Uterus (tissue), 4 donors: ENCODE measurements at places on chromosomes 16 and 17.

DNA sequence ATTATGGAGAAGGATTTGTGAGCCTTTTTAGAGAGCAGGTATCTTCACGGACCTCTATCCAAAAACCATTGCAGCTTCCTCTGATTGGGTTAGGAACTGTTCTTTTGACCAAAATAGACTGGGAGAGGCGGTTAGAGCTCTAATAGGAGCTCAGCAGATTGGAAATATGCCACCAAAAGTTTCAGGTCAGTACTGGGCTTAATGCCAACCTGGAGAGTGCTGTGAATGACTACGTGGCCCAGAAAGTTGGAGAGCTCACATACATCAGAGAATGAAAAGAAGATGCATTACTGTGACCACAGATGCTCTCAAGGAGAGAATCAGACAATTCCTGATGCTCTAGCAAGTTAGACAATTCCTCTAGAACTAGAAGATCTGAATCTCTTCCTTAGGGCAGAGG is 86.5 kb downstream of the ABCA8 start:
- DNase-seq: no peak

GRCh38 chr16:89422527-89422904 is 67.8 kb downstream of the ANKRD11 start:
- no peak for DNase-seq

GRCh38 chr16:88083582-88083981 is 132.3 kb downstream of the BANP start:
- no peak for DNase-seq

DNA sequence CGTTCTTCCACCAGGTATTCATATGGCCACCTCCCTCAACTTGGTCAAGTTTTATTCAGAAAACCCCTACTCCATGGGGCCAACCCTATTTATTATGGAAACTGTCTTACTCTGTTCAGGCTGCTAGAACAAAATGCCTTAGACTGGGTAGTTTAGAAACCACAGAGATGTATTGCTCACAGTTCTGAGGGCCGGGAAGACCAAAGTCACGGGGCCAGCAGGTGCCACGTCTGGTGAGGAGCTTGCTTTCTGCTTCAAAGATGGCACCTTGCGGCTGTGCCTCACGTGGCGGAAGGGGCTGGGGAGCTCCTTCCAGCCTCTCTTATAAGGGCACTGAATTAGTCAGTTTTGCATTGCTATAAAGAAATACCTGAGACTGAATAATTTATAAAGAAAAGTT is 74.3 kb downstream of the AXIN2 start:
- DNase-seq: no peak

DNA sequence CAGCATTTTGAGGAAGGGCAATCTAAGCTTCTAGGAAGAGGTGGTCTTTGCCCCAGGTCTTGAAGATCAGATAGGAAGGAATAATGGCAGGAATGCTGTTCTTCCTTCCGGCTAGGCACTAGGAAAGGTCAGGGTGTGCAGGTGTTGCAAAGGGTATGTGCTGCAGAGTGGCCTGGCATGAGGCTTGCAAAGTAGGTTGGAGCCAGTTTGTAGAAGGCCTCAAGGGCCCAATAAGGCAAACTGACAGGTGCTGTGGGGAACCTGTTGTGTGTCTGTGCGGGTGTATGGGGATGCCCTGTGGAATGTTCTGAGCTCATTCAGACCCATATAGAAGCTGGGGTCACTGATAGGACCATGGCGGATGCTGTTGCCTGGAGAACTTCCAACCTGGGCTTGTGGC is 12.7 kb downstream of the MSI2 start:
- no peak for DNase-seq

DNA sequence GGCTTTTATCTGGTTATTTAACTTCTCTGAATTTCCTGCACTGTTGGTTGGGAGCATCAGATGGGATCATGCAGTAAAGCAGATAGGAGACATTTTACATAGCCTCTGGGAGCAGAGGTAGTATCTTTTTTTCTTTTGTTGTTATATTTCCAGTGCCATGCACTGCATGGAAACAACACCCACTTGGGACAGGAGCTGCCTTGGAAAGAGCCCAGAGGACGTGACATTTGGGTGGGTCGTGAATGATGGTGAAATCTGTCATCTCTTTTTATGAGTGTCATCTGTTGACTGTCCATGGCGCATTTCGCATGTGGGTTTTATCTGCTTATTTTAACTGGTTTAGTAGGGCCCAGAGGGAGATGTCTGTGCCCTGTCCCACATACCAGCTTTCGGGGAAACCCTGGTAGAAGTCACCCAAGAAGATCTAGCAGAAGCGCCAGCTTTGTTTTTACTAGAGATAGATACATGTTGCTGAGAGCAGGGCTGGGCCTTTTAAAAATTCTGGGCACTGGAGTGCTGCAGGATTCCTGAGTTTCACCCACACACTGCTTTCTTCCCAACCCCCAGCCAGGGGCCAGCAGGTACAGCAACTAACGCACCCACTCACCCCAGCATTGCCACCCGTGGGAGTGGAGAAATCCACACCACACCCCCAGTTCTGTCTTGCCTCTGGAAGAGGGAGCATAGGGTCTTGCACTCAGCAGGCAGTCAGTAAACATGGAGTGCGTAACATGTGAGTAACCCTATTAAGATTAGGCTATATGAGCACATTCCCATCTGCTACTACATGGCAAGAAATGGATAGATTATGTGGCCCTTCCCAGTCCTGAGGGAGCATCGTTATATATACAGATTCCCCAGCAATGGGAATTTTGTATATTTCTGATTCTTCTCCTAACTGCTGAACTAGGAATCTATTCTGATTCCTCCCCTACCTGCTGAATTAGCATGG is 8.4 kb upstream of the TERF2 start:
- DNase-seq: no peak

DNA sequence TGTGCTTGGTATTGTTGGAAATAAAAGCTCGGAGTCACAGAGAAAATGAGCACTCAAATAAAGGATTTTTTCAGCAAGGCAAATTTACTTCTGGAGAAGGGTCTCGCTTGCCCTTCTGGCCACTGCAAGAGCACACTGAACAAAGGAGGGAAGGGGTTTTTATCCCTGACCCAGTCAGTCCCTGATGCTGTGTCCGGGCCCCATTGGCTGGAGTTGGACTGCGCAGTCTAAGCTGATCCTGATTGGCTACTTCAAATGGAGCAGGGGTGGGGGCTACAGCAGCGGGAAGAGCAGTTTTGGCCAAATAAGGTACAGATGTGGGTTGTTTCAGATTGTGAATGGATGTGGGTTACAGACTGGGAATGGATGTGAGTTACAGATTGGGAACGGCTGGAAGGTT is 4.3 kb upstream of the NLRP1 start:
- DNase-seq: no peak

DNA sequence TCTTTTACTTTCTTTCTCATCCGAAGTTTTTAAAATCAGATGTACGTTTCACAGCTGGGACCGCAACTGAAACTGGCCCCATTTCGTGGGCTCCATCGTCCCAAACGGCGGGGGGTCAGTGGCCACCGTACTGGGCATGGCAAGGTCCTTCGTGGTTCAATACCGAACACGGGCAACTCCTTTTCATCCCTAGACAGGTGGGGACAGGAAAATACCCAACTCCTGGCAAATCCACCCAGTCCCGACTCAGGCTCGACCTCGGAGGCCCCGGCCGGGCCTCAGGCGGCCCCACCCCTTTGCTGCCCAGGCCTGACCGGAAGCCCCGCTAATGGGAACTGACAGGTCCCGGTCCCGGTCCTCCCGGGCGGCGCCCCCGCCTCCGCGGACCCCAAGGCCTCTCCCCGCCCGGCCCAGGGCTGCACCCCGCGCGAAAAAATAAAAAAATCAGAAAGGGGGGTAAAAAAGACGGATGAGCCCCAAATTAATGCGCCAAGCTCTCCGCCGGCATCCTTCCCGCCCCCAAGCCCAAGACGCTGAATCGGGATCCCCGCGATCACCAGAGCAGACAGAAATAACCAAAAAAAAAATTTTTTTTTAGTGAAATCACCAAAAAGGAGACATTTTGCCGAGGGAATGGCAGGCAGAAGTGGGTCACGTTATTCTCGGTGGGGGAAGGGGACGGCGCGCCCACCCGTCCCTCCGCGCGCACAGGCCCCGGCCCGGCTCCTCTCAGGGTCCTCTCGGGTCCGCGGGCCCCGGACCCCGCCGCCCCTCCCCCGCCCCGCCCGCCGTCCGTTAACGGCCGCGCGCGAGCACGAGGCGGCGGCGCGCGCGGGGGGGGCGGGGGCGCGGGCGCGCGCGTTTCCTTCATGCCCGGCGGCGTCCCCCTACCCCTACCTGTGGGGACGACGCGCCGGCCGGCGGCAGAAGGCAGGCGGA is 562 bp downstream of the ZC3H7A start:
- DNase-seq: peak; percentile 64

DNA sequence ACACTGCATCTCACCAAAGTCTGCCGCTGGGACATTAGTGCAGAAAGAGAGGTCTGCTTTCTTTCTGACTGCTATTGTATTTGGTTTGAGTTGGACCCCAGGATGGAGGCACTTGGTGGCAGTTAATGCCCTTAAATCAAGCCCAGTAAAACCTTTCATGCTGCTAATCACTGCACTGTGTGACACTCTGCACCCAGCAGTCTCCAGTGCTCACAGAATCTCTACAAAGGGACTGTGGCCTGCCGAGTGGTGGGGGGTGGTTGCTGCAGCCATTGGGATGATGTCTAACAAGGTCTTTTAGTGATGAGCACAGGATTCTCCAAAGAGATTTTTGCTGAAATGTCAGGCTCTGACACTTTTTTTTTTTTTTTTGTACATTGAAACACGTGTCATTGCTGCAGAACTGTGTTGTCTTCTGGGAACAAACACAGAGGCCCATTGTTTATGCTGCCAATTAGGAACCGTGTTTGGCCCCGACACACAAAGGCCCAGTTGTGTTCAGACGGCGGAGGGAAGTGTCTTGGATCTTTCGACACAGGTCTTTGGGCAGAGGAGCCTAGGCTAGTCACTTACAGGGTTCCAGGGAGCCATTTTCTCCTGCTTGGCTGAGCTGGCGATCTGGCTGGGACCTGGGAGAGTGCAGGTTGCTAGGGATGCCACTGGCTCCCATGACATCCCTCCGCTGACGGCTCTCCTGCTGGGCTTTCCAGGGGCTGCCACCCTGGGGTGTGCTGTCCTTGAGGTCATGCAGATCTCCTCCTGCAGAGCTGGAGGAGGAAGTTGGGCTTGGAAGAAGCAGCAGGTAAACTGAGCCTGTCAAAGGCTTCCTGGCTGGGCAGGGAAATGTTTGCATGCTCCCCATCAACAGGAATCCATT is 16.2 kb upstream of the TNRC6C start:
- no peak for DNase-seq

DNA sequence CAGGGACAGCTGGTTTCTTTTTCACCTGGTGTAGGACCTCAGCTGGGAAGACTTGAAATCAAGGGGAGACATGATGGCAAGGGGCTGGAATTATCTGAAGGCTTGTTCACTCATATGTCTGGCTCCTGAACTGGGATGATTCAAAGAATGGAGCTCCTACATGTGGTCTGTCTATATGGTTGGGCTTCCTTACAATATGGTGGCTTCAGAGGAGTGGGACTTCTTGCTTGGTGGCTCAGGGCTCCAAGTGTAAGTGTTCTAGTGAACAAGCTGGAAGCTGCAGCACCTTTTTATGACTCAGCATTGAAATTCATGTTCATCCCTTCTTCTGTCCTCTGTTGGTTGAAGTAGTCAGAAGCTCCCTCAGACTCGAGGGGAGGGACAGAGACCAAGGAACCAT is 127.9 kb downstream of the MSI2 start:
- DNase-seq: no peak

- DNase-seq: peak; percentile 11
These were observed 366.5 kb downstream of the SEC14L1 start for GRCh38 chr17:77507111-77507885.

- DNase-seq: no peak
These were observed 61.5 kb downstream of the DHRS7C start for GRCh38 chr17:9729735-9730420.

DNA sequence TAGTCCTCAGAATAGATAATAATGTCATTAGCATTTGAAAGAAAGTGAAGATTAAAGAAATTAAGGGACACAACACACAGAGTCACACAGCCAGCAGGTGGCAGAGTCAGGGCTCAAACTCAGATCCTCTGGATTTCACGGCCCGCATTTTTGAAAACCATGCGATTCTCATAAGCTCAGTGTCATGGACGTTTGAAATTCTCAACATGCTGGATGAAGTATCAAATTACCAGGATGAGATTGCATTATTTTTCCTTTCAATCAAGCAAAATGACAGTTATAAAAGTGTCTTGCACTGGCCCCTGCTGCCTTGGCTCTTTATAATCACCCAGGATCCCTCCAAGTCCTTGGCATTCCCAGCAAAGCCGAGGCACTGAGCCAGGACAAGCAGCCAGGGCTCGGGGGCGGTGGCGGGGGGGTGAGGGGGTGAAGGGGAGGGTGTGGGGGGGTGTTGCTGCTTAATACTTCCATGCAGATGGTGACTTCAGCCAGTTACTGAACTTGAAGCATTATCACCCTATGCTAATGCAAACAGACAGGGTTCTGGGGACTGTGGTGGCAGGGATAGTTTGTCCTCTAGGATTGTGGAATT is 6.6 kb upstream of the BMERB1 start:
- DNase-seq: peak; percentile 80

GRCh38 chr16:49639739-49640431 is 216.0 kb downstream of the ZNF423 start:
- peak; percentile 59 for DNase-seq

GRCh38 chr16:89826531-89827382 is 1.5 kb upstream of the SPIRE2 start:
- DNase-seq: no peak

DNA sequence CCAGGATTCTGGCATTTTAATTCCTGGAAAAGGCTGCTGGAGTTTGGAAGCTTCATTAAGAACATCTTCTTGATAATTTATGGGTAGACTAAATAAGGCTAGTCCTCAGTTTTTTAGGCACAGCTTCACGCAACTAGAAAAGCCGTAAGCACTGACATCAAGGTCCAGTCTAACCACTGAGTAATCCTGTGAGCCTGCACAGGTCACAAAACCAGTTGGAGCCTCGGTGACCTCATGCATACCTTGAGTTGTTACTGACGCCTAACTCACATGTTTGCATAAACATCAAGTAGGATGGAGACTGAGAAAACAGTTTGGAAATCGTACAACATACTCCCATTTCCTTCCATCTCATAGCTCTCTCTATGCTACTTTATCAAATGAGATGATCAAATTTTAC is 63.8 kb upstream of the RCVRN start:
- no peak for DNase-seq

DNA sequence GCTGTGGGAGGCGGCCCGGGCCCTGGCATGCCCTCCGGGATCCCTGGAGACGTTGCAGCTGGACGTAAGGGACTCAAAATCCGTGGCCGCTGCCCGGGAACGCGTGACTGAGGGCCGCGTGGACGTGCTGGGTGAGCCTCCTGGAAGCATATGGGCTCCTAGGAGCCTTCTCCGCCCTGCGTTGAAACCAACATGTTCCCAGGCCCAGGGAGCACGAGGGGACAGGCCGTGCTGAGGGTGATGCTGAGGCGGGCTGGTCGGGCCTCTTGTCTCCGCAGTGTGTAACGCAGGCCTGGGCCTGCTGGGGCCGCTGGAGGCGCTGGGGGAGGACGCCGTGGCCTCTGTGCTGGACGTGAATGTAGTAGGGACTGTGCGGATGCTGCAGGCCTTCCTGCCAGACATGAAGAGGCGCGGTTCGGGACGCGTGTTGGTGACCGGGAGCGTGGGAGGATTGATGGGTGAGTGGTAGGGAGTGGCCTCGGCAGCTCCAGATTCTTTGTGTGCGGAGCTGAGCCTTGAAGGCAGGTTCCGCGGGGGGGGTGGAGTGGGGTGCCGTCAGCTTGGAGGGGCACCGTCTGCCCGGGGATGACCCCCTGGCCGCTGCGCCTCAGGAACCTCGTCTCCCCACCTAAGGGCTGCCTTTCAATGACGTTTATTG is 567 bp downstream of the HSD17B1 start:
- DNase-seq: no peak
